NCI-H187 treated with DMSO at 0.1 percent for 48 hours (cell line): ENCODE measurements at places on chromosomes 11 and 22.

DNA sequence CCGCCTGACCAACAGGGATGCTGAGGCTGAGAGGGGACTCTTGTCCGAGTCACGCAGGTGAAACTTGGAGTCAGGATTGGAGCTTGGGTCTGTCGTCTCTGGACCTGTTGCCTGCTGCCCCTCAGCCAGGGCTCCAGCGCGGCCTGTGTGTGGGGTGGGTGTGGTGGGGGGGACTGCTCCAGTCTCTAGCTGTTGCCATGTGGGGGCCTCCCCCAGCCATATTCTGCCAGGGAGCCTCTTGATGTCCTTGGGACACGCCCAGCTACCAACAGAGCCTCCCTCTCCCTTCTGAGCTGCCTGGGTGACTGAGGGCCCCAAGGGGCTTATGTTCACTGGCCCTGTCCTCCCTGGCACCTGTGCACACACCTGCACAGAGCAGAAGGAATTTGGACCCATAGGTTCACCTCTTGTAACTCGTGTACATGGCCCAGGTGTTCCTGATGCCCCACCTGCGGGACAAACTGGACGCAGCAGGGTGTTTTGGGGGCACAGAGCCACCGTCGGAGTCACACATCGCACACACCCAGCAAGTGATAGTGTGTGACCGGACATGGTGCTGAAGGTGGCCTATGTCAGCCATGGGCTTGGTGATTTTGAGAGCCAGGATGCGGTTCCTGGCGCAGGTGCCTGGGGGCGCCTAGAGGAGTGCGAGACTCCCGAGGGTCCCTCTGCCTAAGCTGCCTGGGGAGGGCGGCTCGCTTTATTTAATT lies 252.3 kb downstream of the TBC1D22A start:
- DNase-seq, result no peak

GRCh38 chr11:69954756-69955155 lies 123.4 kb upstream of the ANO1 start:
- no peak for DNase-seq

GRCh38 chr11:114284021-114284420 lies 12.2 kb upstream of the NNMT start:
- no peak for DNase-seq

- DNase-seq, result no peak
These were observed 12.9 kb upstream of the SYTL2 start for GRCh38 chr11:85823816-85824215.

DNA sequence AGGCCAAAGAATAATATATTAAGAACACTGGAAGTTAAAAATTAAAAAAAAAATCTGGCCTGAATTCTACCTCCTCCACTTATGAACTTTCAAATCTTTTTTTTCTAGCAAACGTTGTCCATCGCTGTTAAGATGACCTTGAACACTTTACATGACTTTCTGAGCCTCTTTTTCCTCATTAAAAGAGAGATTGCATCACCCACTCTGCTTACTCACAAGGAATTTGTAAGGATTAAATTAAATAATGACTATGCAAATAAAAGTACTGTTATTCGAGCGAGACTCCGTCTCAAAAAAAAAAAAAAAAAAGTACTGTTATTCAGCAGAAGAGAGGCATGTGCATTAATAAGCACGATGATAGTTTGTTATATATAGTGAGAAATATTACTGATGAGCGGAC lies 285.1 kb upstream of the CCDC90B start:
- no peak for DNase-seq

- no peak for DNase-seq
These were observed 103.9 kb downstream of the GGTLC2 start for GRCh38 chr22:22748297-22748743.

DNA sequence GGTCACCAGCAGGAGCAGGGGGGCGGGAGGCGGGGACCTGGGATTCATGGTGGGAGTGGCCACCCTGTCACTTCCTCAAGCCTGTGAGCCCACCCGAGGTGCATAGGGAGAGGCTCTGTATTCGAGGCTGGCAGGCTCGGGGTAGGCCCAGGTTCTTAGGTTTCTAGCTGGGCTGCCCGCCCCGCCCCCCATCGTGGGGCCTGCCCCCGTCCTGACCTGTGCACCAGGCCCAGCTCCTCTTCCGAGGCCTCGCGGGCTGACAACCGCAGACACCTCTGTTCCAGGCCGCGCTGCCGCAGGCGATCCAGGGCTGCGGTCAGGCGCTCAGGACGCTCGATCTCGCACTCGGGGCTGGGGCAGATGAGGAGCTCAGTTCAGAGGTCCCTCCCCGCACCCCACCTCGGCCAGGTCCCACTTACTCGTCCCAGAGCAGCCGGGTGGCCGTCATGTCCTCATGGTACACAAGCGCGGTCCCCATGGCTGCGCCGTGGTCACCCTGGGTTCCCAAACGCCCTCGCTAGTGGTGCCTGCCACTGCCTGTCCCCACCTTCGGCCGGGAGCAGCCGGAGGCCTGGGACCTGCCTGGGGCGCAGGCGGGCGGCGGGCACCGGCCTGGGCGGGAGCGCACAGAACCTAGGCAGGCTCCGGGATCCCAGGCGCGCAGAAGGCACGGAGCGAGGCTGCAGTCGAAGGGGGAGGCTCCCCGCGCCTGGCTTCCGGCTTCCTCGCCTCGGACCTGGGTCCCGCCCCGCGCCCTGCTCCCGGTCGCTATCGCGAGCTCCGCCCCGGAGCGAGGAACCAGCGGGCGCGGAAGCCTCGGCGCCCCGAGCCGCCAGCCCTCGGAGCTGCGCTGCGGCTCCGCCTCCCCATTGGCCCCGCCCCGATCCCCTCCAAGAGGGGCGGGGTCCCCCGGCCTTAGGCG lies at the start of gene HDAC10:
Gene HDAC10, minus strand, starts transcription at position 711 of the 922 bp plus-strand sequence. Its CDS starts 233 bp downstream, at position 478.
- DNase-seq, result no peak

- DNase-seq, result no peak
These were observed 123.4 kb downstream of the SEZ6L start for GRCh38 chr22:26292667-26292995.

DNA sequence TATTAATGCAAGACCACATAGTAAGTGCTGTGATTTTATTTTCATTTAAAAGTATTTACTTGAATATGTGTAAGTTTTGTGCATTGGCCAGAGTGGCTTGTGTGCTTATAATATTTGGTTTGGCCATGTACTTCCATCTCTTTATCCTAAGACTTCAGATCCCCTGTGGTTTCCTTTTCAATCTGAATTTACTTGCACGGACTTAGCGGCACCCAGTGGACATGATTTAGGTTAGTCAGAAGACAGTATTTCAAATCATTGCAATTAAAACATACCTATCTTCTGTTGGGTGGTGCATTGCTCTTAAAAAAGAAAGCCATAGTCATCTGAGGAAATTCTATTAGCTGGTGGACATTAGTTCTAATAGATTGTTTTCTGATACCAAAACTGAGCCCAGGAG lies 30.7 kb downstream of the PIWIL4 start:
- no peak for DNase-seq

- no peak for DNase-seq
These were observed 25.4 kb downstream of the APIP start for GRCh38 chr11:34890812-34891211.

GRCh38 chr11:7974668-7975067 lies 9.4 kb upstream of the NLRP10 start:
- DNase-seq, result no peak

GRCh38 chr11:122261546-122261945 lies 145.5 kb upstream of the BLID start:
- no peak for DNase-seq

DNA sequence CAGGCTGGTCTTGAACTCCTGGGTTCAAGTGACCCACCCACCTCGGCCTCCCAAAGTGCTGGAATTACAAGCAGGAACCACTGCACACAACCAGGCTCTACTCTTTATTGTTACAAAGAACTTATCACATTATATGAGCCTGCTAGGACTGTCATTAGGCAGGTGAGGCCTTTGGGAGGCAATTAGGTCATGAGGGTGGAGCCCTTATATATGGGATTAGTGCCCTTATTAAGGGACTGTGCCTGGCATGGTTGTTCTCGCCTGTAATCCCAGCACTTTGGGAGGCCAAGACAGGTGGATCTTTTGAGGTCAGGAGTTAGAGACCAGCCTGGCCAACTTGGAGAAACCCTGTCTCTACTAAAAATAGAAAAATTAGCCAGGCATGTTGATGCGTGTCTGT lies 10.5 kb upstream of the PSMC3 start:
- no peak for DNase-seq

DNA sequence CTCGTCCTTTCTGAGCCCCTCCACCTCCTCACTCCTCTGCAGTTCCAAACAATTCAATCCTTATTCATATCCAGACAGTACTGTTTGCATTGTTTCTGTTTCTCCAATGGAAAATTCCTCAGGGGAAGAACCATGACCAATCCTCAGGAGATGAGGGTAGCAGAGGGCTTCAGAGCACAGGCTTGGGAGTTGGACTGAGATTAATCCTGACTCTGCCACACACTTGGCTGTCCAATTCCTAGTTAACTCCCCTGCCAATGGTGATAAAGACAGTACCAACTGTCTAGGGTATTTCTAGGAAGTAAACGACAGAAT lies 58.0 kb downstream of the MICAL3 start:
- DNase-seq, result no peak

DNA sequence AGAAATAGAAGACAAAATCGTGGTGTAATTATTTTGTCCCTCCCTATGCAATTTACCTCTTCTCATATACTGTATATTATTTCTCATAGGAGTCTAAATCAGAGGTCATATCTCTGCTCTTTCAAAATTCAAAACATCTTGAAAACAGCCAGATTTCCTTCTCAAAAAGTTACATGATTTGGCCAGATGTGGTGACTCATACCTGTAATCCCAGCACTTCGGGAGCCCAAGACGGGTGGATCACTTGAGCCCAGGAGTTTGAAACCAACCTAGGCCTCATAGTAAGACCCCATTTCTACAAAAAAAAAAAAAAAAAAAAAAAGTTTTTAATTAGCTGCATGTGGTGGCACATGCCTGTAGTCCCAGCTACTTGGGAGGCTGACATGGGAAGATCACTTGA lies 29.0 kb upstream of the DNAJB7 start:
- DNase-seq, result no peak

DNA sequence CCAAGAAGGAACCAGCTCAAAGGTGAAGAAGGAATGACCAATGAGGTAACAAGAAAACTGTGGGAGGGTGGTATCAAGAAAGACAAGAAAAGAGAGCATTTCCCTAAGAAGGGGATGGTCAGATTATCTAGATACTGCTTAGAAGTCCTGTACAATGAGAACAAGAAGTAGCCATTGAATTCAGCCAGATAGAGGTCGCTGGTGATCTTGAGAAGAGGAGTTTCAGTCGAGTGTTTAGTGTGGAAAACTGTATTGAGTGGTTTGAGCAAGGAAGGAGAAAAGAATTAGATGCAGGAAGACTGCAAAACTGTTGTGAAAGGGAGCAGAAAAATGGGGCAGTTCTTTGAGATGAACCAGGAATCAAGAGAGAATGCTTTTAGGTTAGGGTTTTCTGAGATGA lies 74.6 kb upstream of the FAT3 start:
- no peak for DNase-seq

DNA sequence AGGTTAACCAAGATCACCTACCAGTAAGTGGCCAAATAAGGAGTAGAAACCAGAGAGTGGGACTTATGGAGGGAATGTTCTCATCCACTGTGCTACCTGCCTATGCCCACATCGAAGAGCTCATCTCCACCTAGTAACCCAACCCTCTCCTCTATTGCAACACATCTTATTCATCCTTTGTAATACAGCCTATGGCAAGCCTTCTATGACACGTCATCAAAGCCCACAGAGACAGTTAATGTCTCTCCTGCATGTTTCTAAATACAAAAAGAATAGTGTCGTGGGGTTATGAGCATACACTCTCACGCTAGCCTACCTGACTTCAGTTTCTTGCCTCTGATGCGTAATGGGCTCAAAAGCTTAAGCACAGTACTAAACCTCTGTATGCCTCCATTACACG lies 1158.1 kb upstream of the TENM4 start:
- no peak for DNase-seq

GRCh38 chr11:14499178-14499559 lies 442 bp downstream of the COPB1 start:
- DNase-seq, result no peak

DNA sequence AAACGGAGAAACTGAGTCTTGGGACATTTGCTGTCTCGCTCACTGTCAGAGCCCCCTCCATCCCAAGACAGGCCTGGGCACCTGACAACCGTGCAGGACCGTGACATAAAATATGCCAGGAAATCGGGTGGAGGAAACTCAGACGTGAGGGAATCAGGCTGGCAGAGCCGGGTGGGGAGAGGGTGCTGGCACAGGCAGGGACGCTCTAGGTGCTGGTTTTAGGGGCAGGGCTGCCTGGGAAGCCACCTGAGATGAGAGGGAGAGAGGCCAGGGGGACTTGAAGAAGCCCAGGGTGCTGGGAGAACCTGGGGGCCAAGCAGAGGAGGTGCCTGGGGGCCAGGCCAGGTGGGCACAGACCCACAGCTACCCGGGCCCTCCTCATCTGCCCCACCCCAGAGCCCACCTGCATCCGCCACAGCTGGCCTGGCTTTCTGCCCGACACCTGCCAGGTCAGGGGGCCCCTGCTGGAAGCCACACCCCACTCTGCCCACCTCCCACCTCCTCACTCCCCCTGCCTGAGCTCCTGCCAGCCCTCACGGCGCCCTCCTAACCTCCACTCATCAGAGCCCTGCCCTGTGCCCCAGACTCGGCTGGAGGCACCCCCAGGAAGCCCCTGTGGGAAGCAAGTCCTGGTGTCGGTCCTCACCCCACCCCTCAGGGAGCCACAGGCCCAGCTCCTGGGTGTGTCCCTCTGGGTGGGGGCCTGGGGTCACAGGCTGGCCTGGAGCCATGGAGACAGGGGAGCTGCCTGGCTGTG lies 27.3 kb upstream of the MUC5AC start:
- no peak for DNase-seq

- no peak for DNase-seq
These were observed 49.5 kb downstream of the IGLL5 start for GRCh38 chr22:22936915-22937656.

DNA sequence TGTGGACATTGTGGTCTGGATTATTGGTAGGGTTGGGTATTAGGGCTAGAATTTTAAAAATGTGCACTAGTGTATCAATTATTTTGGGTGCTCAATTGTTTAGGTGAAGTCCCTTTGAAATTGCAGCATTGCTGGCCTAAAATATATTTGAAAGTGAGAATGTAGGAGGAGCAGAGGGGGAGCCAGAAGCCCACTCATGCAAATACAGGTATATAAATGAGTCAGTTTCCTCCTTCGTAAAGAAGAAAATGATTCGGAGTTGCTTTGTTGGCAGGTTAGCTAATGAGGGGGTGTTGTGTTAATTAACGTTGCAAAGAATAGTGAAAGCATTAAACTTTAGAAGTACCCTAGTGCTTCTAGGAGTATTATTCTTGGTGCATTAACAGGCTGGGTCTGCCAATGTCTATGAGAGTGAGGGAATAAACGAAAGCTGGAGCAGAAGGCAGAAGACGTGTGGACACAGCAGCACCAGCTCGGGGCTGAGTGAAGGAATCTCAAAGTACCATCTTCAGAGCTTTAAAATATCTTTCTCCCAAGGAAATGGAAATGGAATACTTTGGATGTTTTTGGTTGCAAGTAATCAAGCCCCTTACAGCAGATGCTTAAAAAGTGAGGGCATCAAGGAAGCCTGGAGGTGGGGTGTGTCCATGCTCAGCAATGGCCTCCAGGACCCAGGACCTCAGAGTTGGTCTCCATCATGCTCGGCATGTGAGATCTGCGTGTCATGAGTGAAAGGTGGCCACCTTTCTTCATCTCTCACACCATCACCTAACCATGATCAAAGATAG lies 522.9 kb downstream of the NTM start:
- no peak for DNase-seq
